ENCODE measurements at places on chromosomes 7 and 10. TPM values are rescaled to one million over a fixed set of nuclear protein-coding genes. Genes with fewer than 3 reads are reported as not detected.
A peak's percentile ranks its signal among the peaks of the same experiment; 100 is the strongest.

OR6V1 gene
- not detected for total RNA-seq

DNA sequence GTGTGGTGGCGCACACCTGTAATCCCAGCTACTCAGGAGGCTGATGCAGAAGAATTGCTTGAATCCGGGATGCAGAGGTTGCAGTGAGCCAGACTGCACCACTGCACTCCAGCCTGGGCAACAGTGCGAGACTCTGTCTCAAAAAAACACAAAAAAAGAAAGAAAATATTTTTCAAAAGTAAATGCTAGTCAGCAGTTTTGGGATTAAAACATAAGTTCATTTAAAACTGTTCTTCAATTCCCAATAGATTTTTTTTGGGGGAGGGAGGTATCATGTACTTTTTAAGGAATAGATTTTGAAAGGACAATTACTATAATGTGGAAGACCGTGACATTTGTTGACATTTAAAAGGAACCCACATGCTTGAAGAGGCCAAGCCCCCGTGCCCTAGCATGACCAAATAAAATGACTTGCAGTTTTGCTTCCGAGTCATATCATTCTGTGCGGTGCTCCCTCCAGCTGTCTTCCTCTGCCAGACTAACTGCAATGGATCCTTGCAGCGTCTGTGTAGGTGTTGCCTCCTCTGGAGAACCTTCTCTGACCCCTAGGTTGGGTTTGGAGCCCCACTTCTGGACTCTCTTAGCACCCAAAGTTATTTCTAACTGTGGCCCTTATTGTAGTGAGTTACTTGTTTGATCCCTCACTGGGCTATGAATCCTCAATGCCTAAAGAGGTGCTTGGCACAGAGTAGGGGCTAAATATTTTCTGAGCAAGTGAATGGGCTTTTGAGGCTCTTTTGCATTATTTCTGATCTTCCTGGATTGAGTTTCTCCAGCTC lies 17.4 kb upstream of the HPS1 start:
- H3K4me1 ChIP-seq: peaks cover 10% of the 10 kb centered on the region
- H3K27ac ChIP-seq: no peak overlapping the region
- no peak for DNase-seq
- no peaks in the 10 kb centered on the region for H3K27me3 ChIP-seq
- H3K36me3 ChIP-seq: no peaks in the 10 kb centered on the region
- no peak overlapping the region for H3K4me3 ChIP-seq

DNA sequence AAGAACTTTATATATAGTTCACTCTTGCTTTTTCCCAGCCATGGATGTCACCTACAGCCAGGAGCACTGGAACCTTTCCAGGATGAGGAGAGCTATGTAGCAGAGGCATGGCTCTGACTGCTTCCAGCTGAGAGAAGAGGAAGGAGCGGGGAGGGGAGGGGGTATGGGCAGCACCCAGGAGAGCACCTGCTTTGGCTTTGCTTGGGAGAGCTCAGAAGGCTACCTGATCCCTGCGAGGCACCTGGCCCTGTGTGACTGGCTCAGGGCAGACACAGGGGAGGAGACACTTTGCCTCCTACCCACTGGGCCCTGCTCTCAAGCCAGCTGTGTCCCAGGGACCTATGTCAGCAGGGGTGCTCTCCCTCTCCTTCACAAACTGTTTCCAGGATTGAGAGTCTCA lies 67.1 kb downstream of the HK1 start:
- no peaks in the 10 kb centered on the region for H3K36me3 ChIP-seq
- no peak overlapping the region for H3K4me3 ChIP-seq
- H3K27me3 ChIP-seq: no peaks in the 10 kb centered on the region

- no peaks in the 10 kb centered on the region for H3K36me3 ChIP-seq
- H3K27ac ChIP-seq: peak overlapping the region; percentile 80
- H3K4me3 ChIP-seq: no peak overlapping the region
- peaks cover 68% of the 10 kb centered on the region for H3K4me1 ChIP-seq
- no peaks in the 10 kb centered on the region for H3K27me3 ChIP-seq
Observed at GRCh38 chr10:79405995-79406515, 39.4 kb downstream of the ZCCHC24 start.

- H3K4me1 ChIP-seq: peaks cover 9% of the 10 kb centered on the region
- no peaks in the 10 kb centered on the region for H3K27me3 ChIP-seq
- no peak overlapping the region for H3K27ac ChIP-seq
- no peak for DNase-seq
- H3K36me3 ChIP-seq: no peaks in the 10 kb centered on the region
Observed at GRCh38 chr10:103197174-103197573, 4.1 kb upstream of the NT5C2 start.

DNA sequence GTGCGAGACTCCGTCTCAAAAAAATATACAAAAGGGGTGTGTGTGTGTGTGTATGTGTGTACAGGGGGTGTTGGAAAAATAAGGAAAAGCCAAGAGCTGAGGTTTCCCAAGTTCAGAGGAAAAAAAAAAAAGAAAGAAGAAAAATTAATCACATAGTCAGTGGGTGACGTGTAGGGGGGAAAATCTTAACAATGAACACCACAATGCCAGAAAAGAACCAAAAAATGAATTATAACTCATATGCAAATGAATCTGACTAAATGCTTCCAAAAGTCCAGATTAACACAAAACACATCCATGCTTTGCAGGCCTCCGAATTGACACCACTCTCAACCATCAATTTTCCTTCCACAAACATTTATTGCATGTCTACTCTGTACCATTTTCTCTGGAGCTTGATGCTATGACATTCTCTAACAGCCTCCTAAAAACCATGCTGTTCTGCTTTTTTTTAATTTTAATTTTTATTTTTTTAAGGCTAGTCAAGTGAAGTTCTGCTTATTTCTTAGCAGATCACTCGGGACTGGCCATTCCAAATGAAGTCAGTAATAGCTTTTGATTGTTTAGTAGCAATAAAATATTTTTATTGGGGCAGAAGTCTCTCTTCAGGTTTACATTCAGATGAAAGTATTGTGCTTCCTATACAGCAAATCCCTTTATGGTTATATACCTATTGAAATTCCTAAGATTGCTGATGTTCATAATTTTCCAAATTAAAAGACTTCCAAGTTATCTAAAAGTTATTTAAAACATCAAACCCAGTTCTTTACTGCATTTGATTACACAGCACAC lies 133.8 kb downstream of the CNOT4 start:
- no peak for DNase-seq
- H3K36me3 ChIP-seq: no peaks in the 10 kb centered on the region
- H3K27ac ChIP-seq: no peak overlapping the region
- H3K4me3 ChIP-seq: no peak overlapping the region
- H3K4me1 ChIP-seq: no peaks in the 10 kb centered on the region
- H3K27me3 ChIP-seq: no peaks in the 10 kb centered on the region

SYNPO2L gene
- total RNA-seq: 0.12 TPM

FAM237B gene
- not detected for total RNA-seq

GRCh38 chr10:86785968-86786367 lies 29.5 kb downstream of the BMPR1A start:
- H3K4me1 ChIP-seq: peaks cover 13% of the 10 kb centered on the region
- H3K4me3 ChIP-seq: no peak overlapping the region
- no peaks in the 10 kb centered on the region for H3K36me3 ChIP-seq
- DNase-seq: no peak

DNA sequence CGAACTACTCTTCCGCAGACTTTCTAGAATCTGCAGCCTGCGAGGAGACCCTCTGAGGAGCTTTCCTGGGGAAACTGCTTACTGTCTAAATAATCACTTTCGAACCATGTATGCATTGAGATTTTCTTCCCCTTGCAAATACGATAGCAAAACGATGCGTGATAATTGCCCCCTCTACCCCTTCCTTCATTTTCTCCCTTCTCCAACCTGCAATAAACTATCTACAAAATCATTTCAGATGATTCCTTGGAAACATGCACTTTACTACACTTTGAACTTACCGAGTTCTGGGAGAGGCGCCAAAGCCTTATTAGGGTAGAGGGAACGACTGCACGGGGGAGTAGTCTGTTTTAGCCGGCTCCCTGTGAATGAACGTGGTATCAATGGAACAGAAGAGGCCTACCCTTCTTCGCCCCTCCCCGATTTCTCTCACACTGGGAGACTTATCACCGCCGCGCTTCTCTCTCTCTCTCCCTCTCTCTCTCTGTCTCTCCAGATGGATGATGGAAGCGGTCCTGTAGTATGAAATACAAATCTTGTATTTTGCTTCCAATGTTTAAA lies at the start of gene FGFBP3:
Gene FGFBP3, minus strand, starts transcription at position 370 of the 561 bp plus-strand sequence. CDS start 517 bp downstream, outside the sequence.
- H3K4me1 ChIP-seq: no peaks in the 10 kb centered on the region
- no peaks in the 10 kb centered on the region for H3K36me3 ChIP-seq
- H3K4me3 ChIP-seq: peak within 1 kb of the TSS; percentile 75
- DNase-seq: peak; percentile 50

EBLN1 gene
- not detected for total RNA-seq

- no peaks in the 10 kb centered on the region for H3K4me1 ChIP-seq
- H3K27ac ChIP-seq: no peak overlapping the region
- no peaks in the 10 kb centered on the region for H3K27me3 ChIP-seq
- H3K36me3 ChIP-seq: no peaks in the 10 kb centered on the region
- H3K4me3 ChIP-seq: no peak overlapping the region
- DNase-seq: no peak
Observed at GRCh38 chr10:77023396-77023795, 614.2 kb downstream of the KCNMA1 start.

- H3K27me3 ChIP-seq: no peaks in the 10 kb centered on the region
- H3K4me1 ChIP-seq: peaks cover 40% of the 10 kb centered on the region
- H3K36me3 ChIP-seq: no peaks in the 10 kb centered on the region
- no peak overlapping the region for H3K4me3 ChIP-seq
Observed at GRCh38 chr10:79246209-79246581, 101.1 kb upstream of the PPIF start.

PODXL gene
- 15.9 TPM for total RNA-seq

- H3K4me1 ChIP-seq: no peaks in the 10 kb centered on the region
- no peak overlapping the region for H3K4me3 ChIP-seq
- no peaks in the 10 kb centered on the region for H3K36me3 ChIP-seq
- H3K27ac ChIP-seq: no peak overlapping the region
- no peaks in the 10 kb centered on the region for H3K27me3 ChIP-seq
- no peak for DNase-seq
Observed at GRCh38 chr10:73838827-73839226, 27.4 kb upstream of the NDST2 start.

- no peaks in the 10 kb centered on the region for H3K36me3 ChIP-seq
- no peaks in the 10 kb centered on the region for H3K27me3 ChIP-seq
- H3K4me3 ChIP-seq: no peak overlapping the region
- no peak for DNase-seq
- H3K27ac ChIP-seq: no peak overlapping the region
Observed at GRCh38 chr7:102101926-102102325, 184.7 kb upstream of the SH2B2 start.

DNA sequence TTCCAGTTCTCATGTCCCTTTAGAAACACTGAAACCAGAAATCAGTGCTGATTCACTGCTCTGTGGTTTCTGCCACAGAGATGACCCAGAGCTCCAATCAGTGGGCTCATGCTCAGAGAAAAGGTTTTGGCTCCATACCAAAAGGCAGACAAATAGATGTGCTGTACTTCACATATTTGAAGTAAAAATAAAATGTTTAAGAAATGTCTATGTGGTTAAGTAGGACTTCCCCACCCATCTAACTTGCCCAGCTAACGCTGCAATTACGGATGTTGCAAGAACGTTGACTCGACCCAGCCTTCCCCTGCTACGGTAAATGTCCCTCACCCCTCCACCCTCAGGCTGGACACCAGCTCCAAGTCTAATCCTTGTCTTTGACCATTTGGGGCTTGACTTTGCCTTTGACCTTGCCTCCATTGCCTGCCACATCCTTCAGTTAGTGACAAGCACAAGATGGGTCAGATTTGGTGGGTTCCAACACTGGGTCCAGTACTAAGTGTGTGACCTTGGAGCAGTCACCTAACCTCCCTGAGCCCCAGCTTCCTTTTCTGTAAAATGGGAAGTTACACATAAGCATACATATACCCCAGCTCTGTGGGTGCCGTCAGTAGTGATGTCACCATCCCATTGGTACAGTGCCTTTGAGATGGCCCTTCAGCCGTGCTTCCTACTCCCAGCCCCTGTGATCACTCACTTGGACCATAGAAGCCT lies 95.8 kb downstream of the CHST15 start:
- no peak for DNase-seq
- no peaks in the 10 kb centered on the region for H3K36me3 ChIP-seq
- H3K27ac ChIP-seq: no peak overlapping the region
- no peak overlapping the region for H3K4me3 ChIP-seq
- H3K4me1 ChIP-seq: peaks cover 5% of the 10 kb centered on the region
- H3K27me3 ChIP-seq: no peaks in the 10 kb centered on the region

ETV1 gene
- 2.8 TPM for total RNA-seq

GRCh38 chr7:86900886-86901285 lies 158.6 kb downstream of the ELAPOR2 start:
- H3K4me3 ChIP-seq: no peak overlapping the region
- H3K4me1 ChIP-seq: peaks cover 3% of the 10 kb centered on the region
- H3K27ac ChIP-seq: no peak overlapping the region
- no peaks in the 10 kb centered on the region for H3K36me3 ChIP-seq

GRCh38 chr10:127922675-127923366 lies 15.9 kb downstream of the PTPRE start:
- H3K4me1 ChIP-seq: no peaks in the 10 kb centered on the region
- no peak overlapping the region for H3K27ac ChIP-seq
- no peaks in the 10 kb centered on the region for H3K27me3 ChIP-seq
- DNase-seq: peak; percentile 51
- no peaks in the 10 kb centered on the region for H3K36me3 ChIP-seq

DNA sequence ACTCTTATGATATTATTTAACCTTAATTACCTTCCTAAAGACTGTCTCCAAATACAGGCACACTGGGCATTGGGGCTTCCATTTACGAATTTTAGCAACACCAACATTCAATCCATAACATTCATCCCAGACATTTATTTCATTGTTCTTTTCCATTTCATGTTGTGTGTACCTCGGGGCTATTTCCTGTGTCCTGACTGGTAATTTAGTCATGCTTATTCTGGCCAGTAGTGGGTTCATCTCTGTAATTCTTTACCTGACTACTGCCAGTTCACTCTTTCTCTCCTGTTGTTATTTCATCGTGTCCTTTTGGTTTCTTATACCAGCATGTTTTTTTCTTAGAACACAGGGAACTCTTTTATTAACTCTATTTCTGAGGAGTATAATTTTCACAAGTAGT lies 225.7 kb downstream of the PLXDC2 start:
- no peak for DNase-seq
- no peak overlapping the region for H3K4me3 ChIP-seq
- no peaks in the 10 kb centered on the region for H3K27me3 ChIP-seq
- no peak overlapping the region for H3K27ac ChIP-seq
- no peaks in the 10 kb centered on the region for H3K4me1 ChIP-seq

GRCh38 chr7:5289355-5289754 lies 6.6 kb downstream of the SLC29A4 start:
- no peaks in the 10 kb centered on the region for H3K27me3 ChIP-seq
- H3K27ac ChIP-seq: no peak overlapping the region
- no peaks in the 10 kb centered on the region for H3K36me3 ChIP-seq
- H3K4me3 ChIP-seq: no peak overlapping the region
- no peaks in the 10 kb centered on the region for H3K4me1 ChIP-seq
- DNase-seq: no peak

Data from ovary (tissue), 10 donors.